ENCODE measurements at places on chromosomes 4 and X.
A peak's percentile ranks its signal among the peaks of the same experiment; 100 is the strongest.

GRCh38 chrX:131778269-131779218, 234.7 kb downstream of the OR13H1 start:
- peak; percentile 70 for DNase-seq

GRCh38 chr4:153757407-153757806, 2.4 kb downstream of the RNF175 start:
- no peak for DNase-seq

DNA sequence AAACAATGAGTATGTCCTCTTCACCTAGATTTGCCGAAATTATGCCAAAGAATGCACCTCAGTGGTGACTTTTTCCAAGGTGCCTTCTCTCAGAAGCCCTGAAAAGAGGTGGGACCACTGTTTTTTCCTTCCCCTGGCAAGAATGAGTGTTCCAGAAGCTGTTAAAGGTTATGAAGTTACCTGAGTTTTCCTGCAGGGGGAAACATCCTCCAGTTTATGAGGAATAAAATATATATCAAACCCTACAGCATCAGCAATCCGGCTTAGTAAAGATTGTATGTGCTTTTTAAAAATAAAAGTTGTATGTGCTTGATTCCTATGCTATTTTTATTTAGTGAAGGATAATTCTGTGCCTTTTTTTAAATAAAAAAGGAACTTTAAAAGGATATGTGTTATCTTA, 73.3 kb downstream of the RBM46 start:
- DNase-seq = no peak

DNA sequence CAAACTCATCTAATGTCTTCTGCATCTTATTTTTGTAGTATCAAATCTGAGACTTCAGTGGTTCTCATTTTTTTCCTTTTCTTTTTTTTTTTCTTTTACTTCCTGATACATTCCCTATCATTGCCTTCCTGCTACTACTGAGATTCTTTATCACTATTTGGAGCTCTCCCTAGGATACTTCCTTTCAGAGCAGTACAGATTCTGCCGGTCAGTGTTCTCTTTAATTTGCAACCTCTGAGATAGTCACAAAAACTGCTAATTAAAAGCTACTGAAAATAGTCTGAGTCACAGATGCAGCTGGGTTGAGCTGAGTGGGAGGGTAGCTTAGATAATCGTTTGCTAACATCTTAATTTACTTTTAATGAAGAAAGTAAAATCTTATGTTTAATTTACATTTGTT, 1279.7 kb downstream of the ARAP2 start:
- no peak for DNase-seq

GRCh38 chr4:185712350-185713024, 99.5 kb downstream of the SORBS2 start:
- DNase-seq = no peak

GRCh38 chr4:8328866-8329559, 59.5 kb downstream of the HTRA3 start:
- peak; percentile 5 for DNase-seq

GRCh38 chr4:105022811-105023667, 123.6 kb upstream of the TET2 start:
- DNase-seq = no peak

GRCh38 chrX:17668929-17669328, 68.4 kb upstream of the SCML1 start:
- no peak for DNase-seq

DNA sequence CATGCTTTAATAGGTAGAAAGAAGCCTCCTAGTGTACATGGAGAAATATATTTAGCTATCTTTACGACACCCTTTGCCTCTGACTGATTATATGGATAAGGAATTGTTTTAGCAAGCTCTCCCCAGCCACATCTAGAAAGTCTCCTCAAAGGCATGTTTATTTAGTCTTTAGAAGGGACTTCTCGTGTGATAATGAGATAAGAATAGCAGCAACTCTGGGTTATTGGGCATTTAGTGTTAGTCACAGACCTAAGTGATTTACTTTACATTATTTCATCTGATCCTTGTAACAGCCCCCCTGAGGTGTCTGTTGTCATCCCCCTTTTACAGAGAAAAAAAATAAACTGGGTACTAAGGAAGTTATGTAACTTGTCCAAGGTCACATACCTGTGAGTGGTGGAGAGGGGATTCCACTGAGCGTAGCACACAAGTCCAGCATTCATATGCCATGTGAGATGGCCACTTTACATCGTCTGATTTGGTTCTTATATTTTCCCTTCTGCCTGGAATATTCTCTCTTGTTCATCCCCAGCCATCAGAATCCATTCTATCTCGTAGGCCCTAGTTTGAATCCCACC, 77.7 kb downstream of the TSPAN7 start:
- no peak for DNase-seq

DNA sequence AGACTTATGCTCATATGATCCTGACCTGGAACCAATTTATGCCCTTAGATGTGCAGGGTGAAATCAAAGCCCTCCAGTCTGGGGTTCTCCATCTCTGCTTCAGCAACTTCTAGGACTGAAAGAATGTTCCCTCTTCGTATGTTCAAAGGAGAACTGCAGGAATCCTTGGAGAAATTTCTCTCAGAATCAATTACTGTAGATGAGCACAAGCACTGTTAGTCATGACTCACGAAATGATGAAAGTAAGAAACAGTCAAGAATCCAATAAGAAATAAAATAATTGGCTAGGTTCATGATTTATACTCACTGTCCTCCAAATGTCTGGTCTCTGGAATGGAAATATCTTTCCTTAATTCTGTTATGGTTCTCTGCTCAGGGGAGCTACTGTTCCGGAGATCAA, 348.2 kb downstream of the PDGFC start:
- DNase-seq = no peak

- no peak for DNase-seq
Observed at GRCh38 chr4:40769266-40769665, 19.5 kb downstream of the NSUN7 start.

- no peak for DNase-seq
Observed at GRCh38 chr4:646460-646859, 21.1 kb downstream of the PDE6B start.

GRCh38 chrX:153762626-153763173, 1.3 kb upstream of the PLXNB3 start:
- DNase-seq = peak; percentile 43

DNA sequence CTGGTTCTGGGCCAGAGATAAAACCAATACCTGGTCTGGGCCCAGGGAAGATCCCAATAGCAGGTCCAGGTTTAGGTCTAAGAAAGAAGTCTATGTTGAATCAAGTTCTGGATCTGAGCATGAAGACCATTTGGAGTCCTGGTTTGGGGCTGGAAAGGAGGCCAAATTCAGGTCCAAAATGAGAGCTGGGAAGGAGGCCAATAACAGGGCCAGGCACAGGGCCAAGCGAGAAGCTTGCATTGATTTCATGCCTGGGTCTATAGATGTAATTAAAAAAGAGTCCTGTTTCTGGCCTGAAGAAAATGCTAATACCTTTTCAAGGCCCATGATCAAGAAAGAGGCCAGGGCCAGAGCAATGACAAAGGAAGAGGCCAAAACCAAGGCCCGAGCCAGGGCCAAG, 3.4 kb downstream of the GPRASP1 start:
- no peak for DNase-seq

All from WERI-Rb-1 (cell line).